HT1080 (cell line): ENCODE measurements at places on chromosomes 6 and 20. TPM values are rescaled to one million over a fixed set of nuclear protein-coding genes. Genes with fewer than 3 reads are reported as not detected.

MYH7B gene
- total RNA-seq: 0.33 TPM in 1 of 2 replicates, not detected in the other

SLC23A2 gene
- 18.0 and 21.1 TPM in 2 replicates for total RNA-seq

ASF1A gene
- 29.3 and 37.5 TPM in 2 replicates for total RNA-seq

DNA sequence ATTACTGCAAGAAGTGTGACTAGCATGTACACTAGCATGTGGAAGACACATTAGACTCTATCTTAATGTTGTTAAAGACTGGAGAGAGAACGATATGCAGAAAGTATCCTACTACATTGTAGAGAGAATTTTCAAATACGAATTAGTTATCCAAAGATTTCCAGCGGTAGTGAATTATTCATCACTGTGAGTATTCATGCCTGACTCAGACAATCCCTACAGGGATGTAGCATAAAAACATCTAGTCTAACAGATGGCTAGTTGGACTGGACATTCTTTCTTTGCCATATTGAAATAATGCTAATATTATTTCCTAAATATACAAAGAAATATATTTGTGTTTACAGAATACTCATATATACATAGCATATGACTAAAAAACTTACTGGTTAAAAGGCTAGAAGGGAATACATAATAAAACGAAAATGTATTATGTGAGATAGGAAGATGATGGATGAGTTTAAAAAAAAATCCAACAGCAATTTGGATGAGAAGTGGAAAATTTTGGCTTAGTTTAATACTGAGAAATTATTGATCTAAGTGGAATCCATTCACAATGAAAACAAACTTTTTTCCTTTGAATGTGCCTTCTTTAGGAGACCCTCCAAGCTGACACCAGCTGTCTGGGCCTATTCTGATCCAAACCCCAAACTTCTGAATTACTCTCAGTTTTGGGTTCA lies 580.7 kb downstream of the RFPL4B start:
- DNase-seq: no peak

DNA sequence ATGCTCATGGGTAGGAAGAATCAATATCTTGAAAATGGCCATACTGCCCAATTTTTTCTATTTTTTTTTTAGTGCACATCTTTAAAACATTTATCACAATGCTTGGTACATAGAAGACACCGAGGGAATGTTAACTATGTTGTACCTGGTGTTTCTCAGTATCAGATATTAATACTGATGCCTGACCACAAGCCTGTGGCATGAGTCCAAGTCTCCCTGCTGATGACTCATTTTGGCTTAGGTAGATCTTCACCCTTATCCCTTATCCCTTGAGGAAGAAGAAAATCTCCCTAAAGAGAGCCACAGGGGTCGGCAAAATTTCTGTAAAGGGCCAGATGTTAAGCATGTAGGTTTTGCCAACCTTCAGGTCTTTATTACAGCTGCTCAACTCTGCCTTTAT lies 14.5 kb downstream of the CD109 start:
- peak; percentile 81 for DNase-seq
